ENCODE measurements at places on chromosomes 4 and X.

GRCh38 chr4:70743731-70744130, 22.0 kb downstream of the RUFY3 start:
- no peak for DNase-seq

DNA sequence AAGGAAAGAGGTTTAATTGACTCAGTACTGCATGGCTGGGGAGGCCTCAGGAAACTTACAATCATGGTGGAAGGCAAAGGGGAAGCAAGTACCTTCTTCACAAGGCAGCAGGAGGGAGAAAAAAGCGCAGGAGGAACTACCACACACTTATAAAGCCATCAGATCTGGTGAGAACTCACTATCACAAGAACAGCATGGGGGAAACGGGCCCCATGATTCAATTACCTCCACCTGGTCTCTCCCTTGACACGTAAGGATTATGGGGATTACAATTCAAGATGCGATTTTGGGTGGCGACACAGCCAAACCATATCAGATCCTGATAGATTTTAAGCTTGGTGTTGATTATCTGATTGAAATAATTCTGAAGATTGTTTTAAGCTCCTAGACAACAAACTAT, 218.7 kb downstream of the CBR4 start:
- DNase-seq: no peak

GRCh38 chr4:138269175-138269574, 27.0 kb upstream of the SLC7A11 start:
- DNase-seq: no peak

DNA sequence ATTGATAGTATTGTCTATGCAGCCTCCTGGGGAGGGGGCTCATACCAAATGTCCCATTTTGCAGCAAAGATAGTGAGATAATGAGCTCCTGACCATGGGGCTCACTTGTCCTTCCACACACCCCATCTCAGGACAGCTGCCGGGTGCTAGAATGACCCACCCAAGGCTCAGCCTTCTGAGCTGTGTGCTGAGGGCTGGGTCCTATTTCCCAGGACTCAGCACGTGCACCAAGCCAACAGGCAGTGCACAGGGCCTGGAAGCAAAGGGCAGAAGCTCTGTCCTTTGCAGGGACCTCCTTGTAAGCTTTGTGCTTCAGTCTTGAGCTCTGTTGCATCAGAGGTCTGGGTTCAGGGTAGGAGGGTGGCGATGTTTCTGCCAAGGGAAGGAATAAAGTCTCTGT, 11.2 kb upstream of the ABLIM2 start:
- no peak for DNase-seq
